H1 (cell line): ENCODE measurements at places on chromosomes 4 and X. TPM values are rescaled to one million over a fixed set of nuclear protein-coding genes. Genes with fewer than 3 reads are reported as not detected.

Gene TAF7L
- not detected in 2 replicates for total RNA-seq

- H3K4me3 ChIP-seq: no peak overlapping the region
- no peaks in the 10 kb centered on the region for H3K4me1 ChIP-seq
- no peaks in the 10 kb centered on the region for H3K27me3 ChIP-seq
- no peak for DNase-seq
- no peaks in the 10 kb centered on the region for H3K36me3 ChIP-seq
Measured at GRCh38 chr4:157587681-157588423, 367.3 kb downstream of the GRIA2 start.

DNA sequence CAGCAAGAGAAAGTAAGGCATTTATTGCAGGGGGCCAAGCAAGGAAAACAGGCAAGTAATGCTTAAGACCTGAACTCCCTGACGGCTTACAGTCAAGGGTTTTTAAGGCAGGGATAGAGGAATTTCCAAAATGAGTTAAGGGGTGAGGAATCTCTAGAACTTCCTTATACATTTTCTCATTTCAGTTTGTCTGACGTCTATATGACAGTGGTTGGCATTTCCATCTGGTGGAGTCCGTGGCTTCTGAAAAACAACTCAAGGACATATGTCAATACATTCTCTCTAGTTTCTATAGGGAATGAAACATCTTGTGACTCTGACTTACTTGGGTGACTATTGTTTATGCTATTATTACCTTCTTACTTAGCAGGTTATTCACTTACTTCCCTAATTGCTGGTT, 19.3 kb upstream of the GUCY2F start:
- H3K36me3 ChIP-seq: no peaks in the 10 kb centered on the region
- H3K4me3 ChIP-seq: no peak overlapping the region
- H3K27ac ChIP-seq: no peak overlapping the region
- H3K4me1 ChIP-seq: no peaks in the 10 kb centered on the region
- no peaks in the 10 kb centered on the region for H3K27me3 ChIP-seq

Gene ESX1
- not detected in 2 replicates for total RNA-seq
